ENCODE measurements at places on chromosomes 2 and 18.

DNA sequence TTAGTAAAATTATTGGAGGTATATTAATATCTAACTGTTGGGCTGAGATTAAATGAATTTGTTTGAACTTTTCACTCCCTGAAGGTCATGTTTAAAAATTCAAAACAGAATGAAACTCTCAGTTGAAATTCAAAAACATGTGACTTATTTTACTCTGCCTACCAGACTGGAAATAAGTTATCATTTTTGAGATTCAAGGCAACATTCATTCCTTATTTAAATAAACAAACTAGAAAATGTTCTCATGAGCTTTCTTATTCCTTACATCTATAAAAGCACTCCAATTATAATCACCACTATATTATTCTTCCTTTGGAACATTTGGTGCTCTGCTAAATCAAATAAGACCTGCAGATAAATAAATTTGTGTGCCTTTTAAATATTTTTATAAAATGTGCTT lies 217.8 kb downstream of the CDH2 start:
- DNase-seq: no peak

- peak; percentile 18 for DNase-seq
Measured at GRCh38 chr2:166676716-166677115, 182.7 kb upstream of the SCN7A start.

DNA sequence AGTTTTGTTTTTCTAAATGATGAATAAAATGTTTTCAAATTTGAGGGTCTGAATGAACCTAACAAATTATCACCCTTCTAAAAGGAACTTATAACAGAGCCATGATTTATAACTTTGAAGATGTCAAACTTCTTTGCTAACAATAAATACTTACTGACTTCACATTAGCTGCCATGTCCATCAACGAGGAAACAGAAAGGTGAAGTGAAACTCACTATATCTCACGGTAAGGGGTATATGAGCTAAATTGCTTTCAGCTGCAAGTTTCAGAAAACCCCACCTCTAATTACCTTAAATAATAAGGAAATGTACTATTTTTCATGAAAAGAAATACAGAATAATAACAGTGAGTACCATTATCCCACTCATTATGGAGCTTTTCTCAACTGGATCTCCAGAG lies 350.8 kb upstream of the NT5C1B start:
- DNase-seq: no peak

- peak; percentile 76 for DNase-seq
Measured at GRCh38 chr18:9870431-9871008, 15.3 kb upstream of the TXNDC2 start.

DNA sequence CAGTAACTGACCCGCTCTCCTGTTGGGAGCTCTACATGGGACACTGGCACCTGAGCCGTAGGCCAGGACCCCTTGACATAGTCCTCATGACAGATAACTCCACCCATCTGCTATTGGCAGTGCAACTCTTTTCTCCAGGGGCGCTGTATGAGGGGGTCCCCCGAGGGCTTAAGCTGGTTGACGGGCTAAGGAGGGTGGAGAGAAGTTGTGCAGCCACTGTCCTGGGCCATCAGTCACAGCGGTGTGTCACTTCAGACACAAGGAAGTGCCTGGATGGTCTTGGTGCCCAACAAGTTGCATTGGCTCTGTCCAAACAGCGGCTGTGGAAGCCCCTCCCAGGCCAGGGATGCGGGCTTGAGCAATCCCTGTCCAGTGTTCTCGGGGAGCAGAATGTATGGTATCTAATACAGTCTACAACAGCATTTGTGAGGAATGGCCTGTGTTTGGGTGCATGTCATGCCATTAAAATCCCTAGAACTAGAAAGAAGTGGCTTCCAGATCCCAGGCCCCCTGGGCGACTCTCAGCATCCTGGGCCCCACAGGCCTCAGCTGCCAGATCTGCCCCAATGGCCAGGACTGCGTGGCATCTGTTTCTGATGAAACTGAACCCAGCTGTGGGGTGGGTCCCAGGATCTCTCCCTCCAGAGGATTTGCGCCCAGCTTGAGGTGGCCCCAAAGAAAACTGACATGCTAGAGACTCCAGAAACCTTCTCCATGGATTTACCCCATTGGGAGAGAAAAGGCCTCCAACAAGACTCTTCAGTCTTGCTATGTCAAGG lies 23.3 kb downstream of the TTC32 start:
- DNase-seq: no peak

DNA sequence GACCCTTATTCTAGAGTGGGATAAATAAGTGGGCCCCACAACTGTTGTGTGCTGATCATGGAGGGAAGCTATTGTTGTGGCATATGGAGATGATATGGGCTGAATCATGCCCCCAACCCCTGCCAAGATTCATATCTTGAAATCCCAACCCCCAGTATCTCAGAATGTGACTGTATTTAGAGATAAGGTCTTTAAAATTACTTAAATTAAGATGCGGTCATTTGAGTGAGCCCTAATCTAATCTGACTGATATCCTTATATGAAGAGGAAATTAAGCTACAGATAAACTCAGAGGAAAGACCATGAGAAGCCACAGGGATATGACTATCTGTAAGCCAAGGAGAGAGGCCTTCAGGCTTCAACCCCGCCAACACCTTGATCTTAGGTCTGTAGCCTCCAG lies 188.3 kb upstream of the RND3 start:
- DNase-seq: no peak

DNA sequence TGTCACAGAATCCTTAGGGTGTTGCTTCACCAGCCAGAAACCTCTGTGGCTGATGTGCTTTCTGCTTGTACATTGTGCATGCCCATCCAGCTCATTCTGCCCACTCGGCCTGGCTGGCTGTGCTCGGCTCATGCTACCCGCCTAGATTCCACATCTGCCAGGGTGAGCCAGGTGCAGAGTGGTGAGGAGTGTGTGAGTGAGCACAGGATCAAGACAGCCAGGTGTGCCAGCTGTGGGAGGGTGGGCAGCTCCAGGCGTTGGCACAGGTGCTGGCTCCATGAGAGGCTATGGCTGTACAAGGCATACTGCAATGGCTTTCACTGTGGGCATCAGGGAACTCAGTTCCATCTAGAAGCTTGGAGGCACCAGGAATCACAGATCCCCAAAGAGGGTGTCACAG lies 1321.8 kb upstream of the CRIM1 start:
- no peak for DNase-seq

GRCh38 chr18:3607309-3608098 lies 157.5 kb downstream of the TGIF1 start:
- DNase-seq: no peak

DNA sequence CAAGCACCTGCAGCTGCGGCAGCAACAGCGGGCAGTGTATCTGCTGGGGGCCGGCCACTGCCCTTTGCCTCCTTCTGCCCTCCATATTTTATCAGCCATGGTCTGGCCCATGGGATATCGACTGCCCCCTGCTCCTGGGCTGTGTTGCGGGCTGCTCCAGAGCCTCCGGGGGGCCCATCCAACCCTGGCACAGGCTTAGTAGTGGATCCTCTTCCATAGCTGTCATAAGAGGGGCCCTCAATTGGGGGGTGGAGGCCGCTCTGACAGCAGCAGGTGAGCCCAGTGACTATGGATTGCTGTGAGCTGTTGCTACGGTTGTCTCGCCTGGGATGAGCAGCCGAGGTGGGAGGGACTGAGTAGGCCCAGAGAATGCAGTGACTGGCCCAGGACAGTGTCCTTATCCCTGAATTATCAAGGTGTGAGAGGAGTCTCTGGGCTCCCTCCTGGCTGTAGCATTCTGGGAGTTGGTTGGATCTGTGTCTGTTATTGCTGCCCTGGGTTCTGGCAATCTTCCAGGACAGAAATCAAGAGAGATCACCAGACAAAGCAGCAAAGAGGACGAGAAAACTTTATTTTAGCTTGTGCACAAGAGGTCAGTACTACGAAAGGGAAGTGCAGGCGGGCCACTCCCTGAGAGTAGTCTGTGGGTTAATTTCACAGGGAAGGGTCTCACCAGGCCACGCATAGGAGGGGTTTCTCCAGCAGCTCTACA lies 145.1 kb downstream of the ASB1 start:
- no peak for DNase-seq

DNA sequence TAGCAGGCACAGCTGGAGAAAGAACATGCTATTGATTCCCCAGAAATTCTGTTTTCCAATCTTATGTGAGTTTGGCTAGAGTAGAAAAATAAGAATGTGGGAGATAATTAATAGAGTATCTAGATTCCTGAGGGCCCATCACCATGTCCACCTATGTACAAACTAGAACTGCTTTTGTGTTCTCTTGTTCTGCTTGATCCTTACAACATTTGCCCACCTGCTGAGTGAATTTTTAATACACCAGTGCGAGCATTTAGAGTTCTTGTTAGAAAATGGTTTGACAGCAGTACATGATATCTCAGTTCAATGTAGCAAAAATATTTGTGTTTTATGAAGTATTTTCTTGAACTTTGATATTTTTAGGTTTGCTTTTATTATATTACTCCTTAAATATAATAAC lies 52.3 kb upstream of the SPAG16 start:
- no peak for DNase-seq

GRCh38 chr2:216683846-216684245 lies 11.5 kb downstream of the IGFBP5 start:
- peak; percentile 53 for DNase-seq

DNA sequence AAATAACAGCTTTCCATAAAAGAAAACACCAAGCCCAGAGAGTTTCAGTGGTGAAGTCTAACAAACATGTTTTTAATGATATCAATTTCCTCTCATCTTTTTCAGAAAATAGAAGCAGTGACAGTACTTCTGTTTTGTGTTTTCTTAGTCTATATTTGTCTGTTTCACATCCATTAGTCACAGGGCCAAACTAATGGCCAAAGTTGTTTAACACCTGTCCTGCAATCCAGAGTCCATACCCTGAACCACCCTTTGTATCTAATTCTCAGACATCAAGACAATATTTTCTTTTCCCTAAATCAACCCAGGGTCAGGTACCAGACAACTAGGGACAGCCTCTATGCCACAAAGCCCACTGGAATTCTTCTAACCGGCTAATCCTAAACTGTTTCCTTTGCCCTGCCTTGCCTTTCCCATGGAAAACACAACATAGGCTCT lies 25.9 kb downstream of the TMSB10 start:
- no peak for DNase-seq

GRCh38 chr18:22932885-22933205 lies 283 bp upstream of the RBBP8 start:
- DNase-seq: no peak

DNA sequence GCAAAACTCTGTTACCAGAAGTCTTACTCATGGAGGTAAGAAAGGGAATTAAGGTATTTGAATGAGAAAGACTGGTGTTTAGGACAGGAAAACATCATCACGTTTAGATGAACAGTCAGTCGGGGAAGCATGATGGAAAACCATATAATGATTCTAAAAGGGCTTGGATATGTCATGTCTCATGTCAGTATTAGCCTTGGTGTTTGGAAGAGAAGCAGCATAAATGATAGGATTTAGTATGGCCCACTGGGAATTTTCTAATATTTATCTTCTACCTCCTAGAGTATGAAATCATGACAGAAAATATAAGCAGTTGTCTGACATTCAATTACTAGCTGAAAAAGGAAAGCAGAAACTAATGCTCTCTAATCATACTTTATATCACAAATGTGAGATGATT lies 1643.6 kb upstream of the CELF4 start:
- DNase-seq: no peak

GRCh38 chr2:197614532-197614931 lies 60.9 kb downstream of the RFTN2 start:
- DNase-seq: no peak

- DNase-seq: no peak
Measured at GRCh38 chr2:187989925-187990623, 301.6 kb upstream of the GULP1 start.

DNA sequence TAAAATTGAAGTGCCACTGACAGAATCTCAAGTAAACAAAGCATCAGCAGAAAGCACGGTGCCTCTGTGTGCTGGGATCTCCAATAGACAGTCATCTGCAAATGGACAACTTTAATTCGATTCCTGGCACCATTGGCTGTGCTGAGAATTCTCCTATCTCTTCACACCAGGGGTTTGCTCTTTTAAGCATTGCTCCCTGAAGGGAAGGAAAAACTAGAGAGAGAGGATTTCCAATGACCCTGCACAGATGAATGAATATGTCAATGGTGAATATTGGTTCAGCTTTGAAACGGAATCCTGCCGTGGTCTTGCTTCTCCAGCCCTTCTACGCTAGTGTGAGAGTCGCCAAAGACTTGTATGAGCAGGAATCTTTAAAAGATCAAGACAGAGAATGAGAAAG lies 97.9 kb downstream of the FIGN start:
- DNase-seq: peak; percentile 39

DNA sequence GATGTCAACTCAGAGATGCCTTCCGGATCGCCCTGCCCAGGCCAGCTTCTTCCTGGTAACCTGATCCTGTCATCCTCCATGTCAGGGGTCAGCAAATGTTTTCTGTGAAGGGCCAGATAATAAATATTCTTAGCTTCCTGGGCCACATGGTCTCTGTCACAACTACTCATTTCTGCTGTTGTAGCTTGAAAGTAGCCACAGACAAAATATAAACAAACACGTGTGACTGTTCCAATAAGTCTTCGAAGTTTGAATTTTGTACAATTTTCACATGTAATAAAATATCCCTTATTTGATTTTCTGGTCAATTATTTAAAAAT lies 35.8 kb downstream of the ANXA4 start:
- no peak for DNase-seq

DNA sequence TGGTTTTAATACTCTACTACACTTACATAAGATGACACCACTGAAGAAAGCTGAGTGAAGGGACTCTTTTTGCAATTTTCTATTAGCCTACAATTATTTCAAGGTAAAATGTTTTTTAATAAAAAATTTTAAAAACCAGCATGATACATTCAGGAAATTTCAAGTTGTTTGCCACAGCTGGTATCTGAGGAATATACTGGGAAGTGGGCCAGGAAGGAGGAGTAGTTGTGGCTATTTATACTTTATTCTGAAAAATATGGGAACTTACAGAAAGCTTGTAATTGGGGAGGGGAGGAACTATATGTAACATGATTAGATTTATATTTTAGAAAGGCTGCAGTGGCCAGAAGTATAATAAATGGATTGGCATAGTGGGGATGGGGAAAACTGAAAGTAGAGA lies 40.8 kb downstream of the WDR35 start:
- no peak for DNase-seq

- no peak for DNase-seq
Measured at GRCh38 chr18:45542043-45542442, 73.2 kb upstream of the SLC14A2 start.

- DNase-seq: no peak
Measured at GRCh38 chr2:233185963-233186362, 65.5 kb upstream of the ATG16L1 start.

All from OCI-M1 (cell line).